ENCODE measurements at places on chromosomes 1 and 21.

GRCh38 chr1:171141688-171142415 lies 43.2 kb upstream of the FMO2 start:
- DNase-seq = peak; percentile 73

GRCh38 chr1:57637155-57637554 lies 213.3 kb upstream of the DAB1 start:
- DNase-seq = peak; percentile 33

- no peak for DNase-seq
Observed at GRCh38 chr1:175936736-175937135, 193.3 kb upstream of the TNR start.

DNA sequence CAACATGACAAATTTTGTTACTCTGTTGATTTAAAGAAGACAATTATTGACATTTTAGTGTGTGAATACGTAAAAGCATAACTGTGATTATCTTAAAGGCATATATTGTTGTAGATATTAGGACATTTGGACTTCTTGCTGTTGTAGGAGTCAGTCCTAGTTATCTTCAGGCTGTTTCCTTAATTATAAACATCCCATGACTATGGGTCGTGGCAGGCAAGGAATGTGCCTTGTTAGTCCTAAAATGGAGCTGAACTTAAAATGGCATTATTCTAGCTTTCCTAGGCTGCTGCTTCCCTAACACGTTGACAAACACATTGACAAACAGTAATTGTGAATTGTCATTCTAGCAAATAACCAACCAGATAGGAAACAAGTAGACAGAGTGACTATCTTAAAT lies 4.4 kb upstream of the MPZL1 start:
- DNase-seq = no peak

- no peak for DNase-seq
Observed at GRCh38 chr1:216653001-216653400, 70.2 kb downstream of the ESRRG start.

DNA sequence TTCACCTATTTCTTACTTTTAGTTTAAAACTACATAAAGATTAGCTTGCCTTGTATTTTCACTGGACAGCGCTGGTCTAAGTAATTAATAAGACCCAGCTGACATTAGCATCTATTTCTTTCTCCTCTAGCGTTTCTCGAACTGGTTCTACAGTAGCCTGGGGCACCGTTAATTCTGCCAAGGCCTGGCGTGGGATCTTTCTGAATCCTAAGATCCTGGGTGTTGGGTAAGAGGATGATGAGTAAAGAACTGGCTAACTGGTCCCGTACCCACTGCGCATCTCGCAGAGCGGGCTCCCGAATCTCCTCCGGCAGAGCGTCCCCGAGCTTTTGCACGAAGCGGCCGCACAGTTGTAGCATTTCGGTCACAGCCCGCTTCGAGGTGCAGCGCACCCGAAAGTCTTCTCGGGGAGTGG lies 309 bp downstream of the NSL1 start:
- peak; percentile 47 for DNase-seq

GRCh38 chr1:2382621-2383361 lies 8.6 kb downstream of the MORN1 start:
- no peak for DNase-seq

GRCh38 chr21:31289702-31290101 lies 54.4 kb downstream of the TIAM1 start:
- no peak for DNase-seq

GRCh38 chr1:19028546-19029129 lies 72.2 kb upstream of the IFFO2 start:
- no peak for DNase-seq

- DNase-seq = no peak
Observed at GRCh38 chr1:111561328-111561727, 57.9 kb upstream of the ADORA3 start.

DNA sequence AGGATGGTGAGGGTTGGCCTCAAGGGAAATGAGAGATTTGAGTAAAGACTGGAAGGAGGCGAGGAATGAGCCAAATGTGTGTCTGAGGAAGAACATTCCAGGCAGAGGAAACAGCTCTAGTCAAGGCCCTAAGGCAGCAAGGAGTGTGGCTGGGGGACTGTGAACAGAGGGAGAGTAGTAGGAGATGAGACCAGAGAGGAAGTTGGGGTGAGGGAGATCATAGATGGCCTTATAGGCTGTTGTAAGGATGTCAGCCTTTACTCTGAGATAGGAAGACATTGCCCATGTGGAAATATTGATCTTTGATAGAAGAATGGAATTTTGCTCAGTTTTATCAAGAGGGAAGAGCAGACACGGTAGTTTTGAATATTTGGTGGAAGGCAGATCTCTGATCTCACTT lies 55.2 kb upstream of the ARTN start:
- DNase-seq = no peak

DNA sequence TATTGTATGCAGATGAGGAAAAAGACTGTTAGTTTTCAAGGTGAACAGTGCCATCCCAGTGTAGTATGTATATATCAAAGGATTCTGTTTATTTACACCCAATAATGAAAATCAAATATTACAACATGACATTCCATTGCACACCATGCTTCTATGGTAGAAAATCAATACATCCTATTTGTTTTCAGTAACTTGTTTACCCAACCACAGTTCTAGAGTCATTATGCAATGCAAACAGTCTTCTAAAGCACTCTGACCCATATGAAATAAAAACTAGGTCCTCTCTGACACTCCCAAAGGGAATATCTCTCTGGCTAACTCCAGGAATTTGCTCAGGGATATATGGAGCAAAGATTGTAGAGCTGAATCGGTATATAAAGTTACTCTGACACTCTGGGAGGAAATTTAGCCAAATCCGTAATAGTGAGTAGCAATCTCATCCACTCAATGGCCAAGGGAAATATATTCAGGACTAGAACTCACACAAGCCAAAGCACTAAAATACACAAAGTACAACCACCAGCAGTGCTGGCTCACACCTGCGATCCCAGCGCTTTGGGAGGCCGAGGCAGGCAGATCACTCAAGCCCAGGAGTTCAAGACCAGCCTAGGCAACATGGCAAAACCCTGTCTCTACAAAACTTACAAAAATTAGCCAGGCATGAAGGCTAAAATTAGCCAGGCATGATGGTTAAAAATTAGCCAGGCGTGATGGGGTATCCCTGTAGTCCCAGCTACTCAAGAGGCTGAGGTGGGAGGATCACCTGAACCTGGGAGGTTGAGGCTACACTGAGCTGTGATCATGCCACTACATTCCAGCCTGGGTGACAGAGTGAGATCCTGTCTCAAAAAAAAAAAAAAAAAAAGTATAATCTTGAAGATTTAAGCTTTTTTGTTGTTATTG lies 75.2 kb downstream of the RERE start:
- DNase-seq = no peak

DNA sequence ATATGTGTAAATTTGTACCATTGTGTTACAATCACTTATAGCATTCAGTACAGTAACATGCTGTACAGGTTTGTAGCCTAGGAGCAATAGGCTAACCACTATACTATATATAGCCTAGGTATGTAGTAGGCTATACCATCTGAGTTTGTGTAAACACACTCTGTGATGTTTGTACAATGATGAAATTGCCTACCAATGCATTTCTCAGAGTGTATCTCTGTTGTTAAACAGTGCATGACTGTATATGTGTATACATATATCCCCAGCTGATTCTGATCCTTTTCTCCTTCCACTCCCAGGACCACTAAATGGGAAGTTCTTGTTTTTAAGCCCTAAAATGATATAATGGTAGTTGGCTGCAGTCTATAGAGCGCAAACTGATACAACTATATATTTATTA lies 7.8 kb downstream of the GNPAT start:
- DNase-seq = no peak

DNA sequence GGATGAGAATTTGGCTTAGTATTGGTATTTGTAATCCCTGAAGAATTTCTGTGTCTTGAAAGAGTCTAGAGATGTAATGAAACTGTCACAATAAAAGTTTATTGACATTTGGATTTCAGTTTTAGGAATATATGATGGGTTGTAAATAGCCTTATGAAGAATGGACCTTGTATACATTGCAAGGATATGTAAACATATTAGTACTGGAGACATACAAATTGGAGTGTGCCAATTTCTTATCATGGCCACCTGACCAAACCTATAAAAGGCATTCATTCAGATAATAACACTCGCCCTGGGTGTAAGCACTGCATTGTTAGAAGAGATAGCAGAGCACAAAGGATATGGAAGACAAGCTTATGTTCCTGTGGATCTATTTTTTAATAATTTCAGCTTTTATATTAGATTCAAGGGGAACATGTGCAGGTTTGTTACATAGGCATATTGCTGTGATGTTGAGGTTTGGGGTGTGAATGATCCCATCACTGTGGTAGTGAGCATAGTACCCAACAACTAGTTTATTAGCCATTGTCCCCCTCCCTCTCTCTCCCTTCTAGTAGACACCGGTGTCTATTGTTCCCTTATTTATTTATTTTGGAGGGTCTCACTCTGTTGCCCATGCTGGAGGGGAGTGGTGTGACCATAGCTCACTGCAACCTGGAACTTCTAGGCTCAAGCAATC lies 8.6 kb downstream of the S1PR1 start:
- DNase-seq = no peak

DNA sequence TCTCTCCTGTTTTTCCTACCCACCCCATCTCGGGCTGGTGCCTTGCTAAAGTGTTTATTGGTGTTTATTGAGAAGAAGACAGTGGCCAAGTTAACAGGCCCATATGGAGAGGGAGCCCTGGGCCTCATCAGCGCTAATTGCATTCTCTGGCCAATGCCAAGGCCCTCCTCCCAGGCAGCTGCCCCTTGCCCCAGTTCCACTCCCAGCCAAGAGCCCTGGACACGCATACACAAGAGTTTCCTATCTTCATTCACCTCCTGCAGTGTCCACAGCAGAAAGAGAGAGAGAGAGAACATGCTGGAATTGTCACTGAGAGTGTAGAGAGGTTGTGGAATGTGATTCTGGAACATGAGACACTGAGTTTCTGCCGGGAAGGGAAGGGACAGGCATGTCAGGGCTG lies 25.4 kb upstream of the VWA5B1 start:
- DNase-seq = no peak
